ENCODE measurements at places on chromosomes 5 and 9.
A peak's percentile ranks its signal among the peaks of the same experiment; 100 is the strongest.

DNA sequence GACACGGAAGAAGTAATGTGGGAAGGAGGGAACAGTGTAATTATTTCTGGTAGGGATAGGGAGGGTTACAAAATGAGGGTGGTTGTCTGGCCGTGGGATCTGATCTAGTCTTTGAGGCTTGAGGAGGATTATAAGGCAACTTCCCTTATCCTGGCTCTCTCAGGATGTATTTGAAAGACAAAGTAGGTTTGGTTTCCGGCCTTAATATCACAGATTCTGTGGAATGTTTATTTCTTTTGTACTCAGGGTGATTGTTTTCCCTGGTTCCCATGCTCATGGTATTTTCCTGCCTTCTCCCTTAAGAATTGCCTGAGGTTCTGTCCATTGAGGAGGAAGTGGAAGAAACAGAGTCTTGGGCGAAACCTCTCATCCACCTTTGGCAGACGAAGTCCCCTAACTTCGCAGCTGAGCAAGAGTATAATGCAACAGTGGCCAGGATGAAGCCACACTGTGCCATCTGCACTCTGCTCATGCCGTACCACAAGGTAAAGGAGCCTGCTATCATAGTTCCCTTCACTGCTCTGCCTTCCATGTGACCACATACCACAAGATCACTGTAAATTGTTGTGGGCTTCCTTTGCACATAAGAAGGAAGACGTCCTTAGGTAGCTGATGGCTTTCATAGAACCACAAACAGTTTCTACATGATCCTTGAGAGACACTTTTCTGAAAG lies 253.8 kb downstream of the KDM4C start:
- DNase-seq: peak; percentile 27

GRCh38 chr9:86749894-86750255 lies 197.4 kb downstream of the GAS1 start:
- no peak for DNase-seq

DNA sequence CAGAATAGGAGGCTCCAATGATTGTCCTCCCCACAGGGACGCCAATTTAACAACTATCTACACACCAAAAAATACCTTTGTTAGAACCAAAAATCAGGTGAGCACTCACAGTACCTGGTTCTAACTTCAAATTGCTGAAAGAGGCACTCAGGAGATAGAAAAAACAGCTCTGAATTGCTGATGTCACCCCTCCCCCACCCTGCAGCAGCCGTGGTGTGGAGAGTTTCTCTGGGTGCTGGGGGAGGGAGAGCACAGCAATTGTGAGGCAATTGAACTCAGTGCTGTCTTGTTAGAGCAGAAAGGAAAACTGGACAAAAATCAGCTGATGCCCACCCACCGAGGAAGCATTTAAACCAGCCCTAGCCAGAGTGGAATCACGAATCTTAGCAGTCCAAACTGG lies 41.8 kb downstream of the TNFSF8 start:
- no peak for DNase-seq

DNA sequence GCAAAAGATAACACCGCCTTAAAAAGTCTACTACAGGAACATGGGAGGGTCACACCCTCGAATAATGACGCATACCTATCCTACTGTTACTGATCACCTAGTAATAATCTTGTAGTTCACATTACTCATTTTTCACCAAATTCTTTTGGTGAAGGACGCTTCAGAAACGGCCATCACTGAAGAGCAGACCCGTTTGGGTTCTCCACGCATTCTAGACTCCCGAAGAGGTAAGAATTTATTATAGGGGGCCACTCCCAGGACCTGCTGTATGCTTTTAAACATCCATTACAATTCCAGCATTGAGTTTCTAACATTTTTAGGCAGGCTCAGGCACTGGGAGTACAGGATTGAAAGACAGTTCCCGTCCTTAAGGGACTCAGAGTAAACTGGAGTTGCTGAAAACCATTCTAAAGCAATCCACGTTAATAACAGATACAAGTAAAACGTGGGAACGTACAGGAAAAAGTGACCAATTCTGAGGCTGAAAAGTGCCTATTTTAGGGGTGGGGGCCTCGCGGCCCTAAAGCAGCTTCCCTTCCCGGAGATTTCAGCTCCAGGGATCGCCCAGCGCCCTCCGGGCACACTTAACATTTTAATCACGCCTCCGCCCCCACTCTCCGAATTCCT lies at the start of gene FER:
FER (plus strand) TSS at position 124 of the 627 bp plus-strand sequence. CDS start 50,286 bp downstream, outside the sequence.
- no peak for DNase-seq

- no peak for DNase-seq
Observed at GRCh38 chr9:70205366-70206020, 53.3 kb upstream of the SMC5 start.

DNA sequence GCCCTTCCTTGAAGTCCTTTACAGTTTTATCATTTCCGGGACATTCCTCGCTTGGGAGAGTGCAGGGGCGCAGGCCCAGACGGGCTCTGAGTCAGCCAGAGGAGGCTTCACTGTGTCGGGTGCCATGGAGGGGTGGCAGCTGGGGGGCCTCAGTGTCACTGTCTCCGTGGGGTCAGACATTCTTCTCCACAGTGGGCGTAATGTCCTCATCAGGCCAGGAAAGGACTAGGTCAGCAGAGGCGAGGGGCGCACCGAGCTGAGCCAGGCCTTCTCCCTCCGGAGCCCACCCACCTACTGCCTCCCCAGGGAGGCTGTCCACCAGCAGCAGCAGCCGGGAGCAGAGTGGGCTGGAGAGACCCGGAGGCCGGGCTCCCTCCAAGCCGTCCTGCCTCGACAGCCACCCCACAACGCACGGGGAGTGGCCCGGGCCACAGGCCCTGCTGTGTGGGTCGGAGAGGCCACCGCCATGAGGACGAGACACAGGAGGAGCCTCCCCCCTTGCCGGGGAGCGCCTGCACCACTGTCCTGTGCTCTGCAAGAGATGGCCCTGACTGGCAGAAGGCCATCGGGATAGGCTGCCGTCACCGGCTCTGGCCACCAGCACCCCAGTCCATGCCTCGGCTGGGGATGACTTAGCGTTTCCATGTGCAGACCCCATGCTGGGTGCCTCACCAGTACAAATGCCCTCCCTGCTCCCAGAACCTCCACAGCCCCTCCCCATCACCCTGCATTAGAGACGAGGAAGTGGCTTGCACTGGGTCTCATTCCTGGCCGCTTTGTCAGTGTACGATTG lies 26.5 kb downstream of the SARDH start:
- DNase-seq: no peak

DNA sequence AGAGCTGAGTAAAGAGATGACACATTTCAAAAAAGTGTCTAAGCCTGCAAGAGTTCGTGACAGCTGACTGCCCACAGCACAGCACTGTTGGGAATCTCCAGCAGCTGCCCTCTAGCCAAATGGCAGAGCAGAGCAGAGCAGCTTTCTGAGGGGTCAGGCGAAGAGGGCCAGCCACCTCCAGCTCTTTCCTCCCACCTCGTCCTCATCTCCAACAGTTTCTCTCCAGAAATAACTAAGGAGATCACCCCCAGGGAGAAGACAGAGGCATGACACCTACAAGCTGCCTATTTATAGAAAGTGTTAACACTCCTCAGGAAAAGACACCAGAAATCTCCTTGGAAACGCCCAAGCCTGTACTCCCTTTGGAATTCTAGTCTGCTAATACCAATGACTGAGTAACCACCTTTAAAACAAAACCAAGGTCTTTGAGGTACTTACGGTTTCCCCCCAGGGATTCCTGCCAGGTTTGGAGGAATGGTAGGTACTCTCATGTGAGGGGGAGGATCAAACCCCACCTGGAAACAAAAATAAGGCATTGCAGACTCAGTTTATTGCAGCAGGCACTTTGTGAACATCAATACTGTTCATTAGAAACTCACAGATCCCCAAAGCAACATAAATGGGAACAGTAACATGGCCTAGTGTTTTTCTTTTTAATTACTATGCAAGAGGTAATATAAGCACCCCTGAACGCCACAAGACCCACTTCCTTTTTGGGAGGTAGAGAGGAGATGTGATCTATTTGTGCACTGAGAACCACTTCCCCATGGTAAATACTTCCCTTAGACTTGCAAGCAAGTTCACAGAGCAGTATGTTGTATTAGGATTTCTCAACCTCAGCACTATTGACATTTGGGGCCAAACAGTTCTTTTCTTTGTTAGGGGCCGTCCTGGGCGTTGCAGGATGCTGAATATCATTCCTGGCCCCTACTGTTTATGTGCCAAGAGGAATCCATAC lies 79.3 kb downstream of the TLE1 start:
- no peak for DNase-seq

GRCh38 chr5:19047277-19047676 lies 940.7 kb downstream of the CDH18 start:
- no peak for DNase-seq

- DNase-seq: no peak
Observed at GRCh38 chr5:61362796-61363368, 30.8 kb downstream of the ZSWIM6 start.

- no peak for DNase-seq
Observed at GRCh38 chr5:72588640-72589039, 81.4 kb upstream of the ZNF366 start.

DNA sequence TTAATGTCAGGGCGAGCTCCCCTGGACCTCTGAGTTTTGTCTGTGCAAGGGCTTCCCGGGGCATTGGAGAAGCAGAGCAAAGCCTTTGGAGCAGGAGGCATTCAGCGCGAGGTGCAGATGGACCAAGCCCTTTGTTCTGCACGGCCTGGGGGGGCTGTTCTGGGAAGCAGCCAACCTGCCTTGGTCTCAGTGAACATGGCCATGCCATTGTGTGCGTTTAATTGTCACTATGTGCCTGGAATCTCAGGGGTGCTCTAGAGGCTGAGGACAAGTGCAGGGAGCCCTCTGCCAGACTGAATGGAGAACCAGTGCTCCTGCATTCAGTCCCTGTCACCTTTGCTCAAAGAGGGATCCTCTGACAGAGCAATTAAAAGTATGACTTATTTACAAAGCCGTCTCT lies 329.4 kb downstream of the IRX1 start:
- no peak for DNase-seq

DNA sequence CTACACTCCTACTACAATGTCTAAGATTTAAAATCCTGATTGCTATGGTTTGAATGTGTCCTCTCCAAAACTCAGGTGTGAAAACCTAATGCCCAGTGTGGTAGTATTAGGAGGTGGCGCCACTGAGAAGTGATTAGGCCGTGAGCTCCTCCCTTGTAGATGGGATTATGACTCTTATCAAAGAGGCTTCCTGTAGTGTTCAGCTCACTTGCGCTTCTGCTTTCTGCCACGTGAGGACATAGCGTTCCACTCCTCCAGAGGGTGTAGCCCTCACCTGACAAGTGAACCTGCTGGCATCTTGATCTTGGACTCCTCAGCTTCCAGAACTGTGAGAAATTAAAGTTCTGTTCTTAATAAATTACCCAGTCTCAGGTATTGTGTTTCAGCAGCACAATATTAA lies 33.0 kb upstream of the WHRN start:
- DNase-seq: no peak

Data from glomerular endothelial cell (primary cell).